ENCODE measurements at places on chromosomes 2 and 18. TPM values are rescaled to one million over a fixed set of nuclear protein-coding genes. Genes with fewer than 3 reads are reported as not detected.

- no peak for DNase-seq
Measured at GRCh38 chr18:61676773-61677434, 215.9 kb downstream of the RNF152 start.

GRCh38 chr2:174585657-174586252 lies 11.8 kb downstream of the WIPF1 start:
- DNase-seq = no peak

GRCh38 chr2:62529758-62530157 lies 23.8 kb upstream of the TMEM17 start:
- no peak for DNase-seq

GRCh38 chr18:1618364-1618763 lies 713.7 kb downstream of the ADCYAP1 start:
- no peak for DNase-seq

DNA sequence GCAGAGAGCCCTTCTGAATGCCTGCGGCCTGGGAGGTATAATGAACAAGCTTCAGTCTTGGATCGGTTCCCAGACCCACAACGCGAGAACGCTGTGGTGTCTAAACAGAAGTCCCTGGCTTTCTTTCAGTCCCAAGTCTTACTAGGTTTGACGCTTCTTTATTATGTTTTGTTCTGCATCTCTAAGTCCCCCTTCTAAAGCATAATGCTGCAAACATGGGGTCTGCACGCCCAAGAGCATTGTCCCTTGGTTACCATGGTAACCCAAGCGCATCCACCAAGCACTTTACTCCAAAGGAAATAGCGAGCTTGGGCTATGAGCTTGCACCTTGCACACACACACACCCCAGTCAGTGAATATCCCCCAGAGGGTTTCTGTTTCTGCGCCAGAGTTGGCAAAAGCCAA lies 193.7 kb downstream of the INO80D start:
- DNase-seq = no peak

DNA sequence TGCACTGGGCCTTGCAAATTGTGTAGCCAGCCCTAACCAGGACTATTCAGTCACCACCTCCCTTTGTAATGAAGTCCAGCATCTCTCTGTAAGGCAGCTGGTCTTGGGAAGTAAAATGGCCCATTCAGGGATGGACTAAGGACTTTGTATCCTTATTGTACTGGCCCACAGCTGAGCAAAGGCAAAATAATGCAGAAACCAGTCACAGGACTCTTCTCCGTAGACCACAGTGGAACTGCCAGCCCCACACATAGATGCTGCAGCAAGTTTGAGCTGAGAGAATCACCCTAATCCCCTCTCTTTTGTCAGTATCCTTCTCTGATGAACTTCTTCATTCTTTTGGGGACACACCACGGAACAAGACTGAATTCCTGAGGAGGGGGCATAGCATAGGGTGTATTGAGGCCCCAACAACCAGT lies 73.6 kb upstream of the RTN4 start:
- DNase-seq = no peak

GRCh38 chr2:177419274-177419673 lies 26.7 kb downstream of the AGPS start:
- no peak for DNase-seq

- no peak for DNase-seq
Measured at GRCh38 chr2:219648176-219648575, 20.7 kb downstream of the SLC4A3 start.

- DNase-seq = no peak
Measured at GRCh38 chr2:112750560-112750843, 13.9 kb downstream of the CKAP2L start.

GRCh38 chr2:240418311-240418710 lies 17.2 kb upstream of the GPC1 start:
- DNase-seq = no peak

DNA sequence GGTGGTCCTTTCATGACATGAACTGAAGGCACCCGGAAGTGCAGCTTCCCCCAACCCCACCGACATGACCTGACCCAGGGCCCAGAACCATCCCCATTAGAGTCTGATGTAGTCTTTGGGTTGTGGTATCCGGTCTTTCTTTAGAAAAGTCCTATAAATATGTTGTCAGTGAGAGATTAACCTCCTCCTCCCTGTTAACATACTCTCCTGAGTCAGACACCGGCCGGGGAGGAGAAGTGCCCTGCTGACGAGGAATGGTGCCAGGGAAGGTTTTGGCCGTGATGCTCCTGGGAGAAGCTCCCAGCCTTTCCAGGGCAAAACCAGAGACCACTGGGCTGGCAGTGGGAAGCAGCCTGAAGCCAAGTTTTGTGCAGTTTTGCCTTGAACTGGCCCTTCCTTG lies 109.0 kb downstream of the LAMA3 start:
- DNase-seq = no peak

GRCh38 chr2:68367953-68368653 lies 3.0 kb downstream of the PLEK start:
- no peak for DNase-seq

Gene GALNT14
- not detected for total RNA-seq

Gene IER3IP1
- 2.5 TPM for total RNA-seq

Gene FOXI3
- total RNA-seq = not detected

Gene FAM117B
- total RNA-seq = 45.8 TPM

Gene DCC
- total RNA-seq = not detected

Gene BOK
- total RNA-seq = not detected

Gene SOX11
- total RNA-seq = not detected

All from CD8-positive, alpha-beta T cell (primary cell).